ENCODE measurements at places on chromosomes 1 and 21.

- DNase-seq = no peak
Observed at GRCh38 chr21:46454142-46454541, 4.5 kb upstream of the DIP2A start.

DNA sequence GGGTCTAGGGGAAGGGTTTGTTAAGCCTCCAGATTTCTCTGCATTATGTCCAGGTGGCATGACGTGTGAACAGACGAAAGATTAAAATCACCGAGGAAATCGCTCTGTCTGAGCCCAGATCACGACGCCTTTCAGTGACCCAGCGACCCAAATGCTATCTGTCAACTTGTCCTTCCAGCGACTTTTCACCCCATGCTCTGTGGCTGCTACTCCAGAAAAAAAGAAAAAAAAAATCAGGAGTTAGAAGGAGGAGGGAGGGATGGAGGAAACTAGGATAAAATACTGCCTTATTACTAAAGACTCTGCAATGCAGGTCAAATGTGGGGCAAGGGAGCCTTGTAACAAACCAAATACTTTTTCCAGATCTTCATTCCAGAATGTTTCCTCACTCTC is 352.0 kb downstream of the NUF2 start:
- DNase-seq = peak; percentile 11

GRCh38 chr1:171245458-171246064 is 2.7 kb upstream of the FMO1 start:
- peak; percentile 45 for DNase-seq

DNA sequence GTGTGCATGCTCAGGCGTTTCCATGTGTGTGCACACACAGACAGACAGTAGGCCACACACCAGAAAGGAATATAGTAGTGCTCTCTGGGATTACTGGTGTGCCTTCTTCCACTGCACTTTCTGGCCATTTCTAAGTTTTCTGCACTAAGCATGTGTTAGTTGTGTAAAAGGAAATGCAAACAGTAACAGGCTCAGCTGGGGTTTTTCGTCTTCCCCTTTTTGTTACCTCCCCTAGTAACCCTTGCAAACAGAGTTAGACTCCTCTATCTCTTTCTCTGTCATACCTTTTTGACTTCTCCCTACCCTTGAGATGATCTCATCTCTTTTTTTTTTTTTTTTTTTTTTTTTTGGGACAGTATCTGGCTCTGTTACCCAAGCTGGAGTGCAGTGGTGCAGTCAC is 196.3 kb downstream of the SDCCAG8 start:
- no peak for DNase-seq

- DNase-seq = peak; percentile 27
Observed at GRCh38 chr1:224052772-224053171, 61.1 kb upstream of the FBXO28 start.

GRCh38 chr1:100449477-100449876 is 88.5 kb upstream of the GPR88 start:
- no peak for DNase-seq

DNA sequence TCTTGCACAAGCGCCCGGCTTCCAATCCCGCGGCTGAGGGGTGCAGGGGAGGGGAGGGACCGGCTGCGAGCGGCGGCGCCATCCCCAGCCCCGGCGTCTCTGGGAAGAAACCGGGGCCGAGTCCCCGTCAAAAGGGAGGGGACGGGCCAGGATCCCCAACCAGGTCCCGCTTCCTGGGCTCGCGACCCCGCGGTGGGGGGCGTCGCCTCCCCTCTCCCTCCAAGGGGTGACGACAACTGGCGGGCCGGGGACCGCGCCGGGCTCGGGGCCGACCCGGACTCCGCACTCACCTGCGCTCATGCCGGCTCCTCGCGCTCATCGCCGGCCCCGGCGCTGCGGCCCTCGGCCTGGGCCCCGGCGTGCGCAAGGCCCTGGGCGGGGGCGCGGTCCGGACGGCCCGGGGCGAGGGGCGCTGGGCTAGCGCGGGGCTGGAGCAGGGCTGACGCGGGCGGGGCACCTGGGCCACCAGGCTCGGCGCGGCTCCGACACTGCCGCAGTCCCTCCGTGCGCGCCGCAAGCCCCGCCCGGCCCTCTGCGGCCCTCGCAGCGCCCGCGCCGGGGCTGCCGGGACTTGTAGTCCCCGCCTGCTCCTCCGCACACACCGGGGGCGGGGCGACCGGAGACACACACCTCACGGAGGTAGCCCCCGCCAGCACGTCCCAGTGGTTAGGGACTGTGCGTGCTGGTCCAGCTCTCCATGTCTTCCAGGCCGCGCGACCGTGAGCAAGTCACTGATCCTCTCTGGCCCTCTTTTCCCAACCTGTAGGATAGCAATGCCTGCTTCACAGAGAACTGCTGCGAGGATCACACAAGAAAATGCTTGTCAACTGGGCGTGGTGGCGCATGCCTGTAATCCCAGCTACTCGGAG is at the start of gene ATP13A2:
ATP13A2 (minus strand) TSS at position 490 of the 869 bp plus-strand sequence; CDS start at position 300, 190 bp downstream.
- DNase-seq = peak; percentile 69

- DNase-seq = peak; percentile 99
Observed at GRCh38 chr1:26378088-26378878, 5.7 kb upstream of the ZNF683 start.

DNA sequence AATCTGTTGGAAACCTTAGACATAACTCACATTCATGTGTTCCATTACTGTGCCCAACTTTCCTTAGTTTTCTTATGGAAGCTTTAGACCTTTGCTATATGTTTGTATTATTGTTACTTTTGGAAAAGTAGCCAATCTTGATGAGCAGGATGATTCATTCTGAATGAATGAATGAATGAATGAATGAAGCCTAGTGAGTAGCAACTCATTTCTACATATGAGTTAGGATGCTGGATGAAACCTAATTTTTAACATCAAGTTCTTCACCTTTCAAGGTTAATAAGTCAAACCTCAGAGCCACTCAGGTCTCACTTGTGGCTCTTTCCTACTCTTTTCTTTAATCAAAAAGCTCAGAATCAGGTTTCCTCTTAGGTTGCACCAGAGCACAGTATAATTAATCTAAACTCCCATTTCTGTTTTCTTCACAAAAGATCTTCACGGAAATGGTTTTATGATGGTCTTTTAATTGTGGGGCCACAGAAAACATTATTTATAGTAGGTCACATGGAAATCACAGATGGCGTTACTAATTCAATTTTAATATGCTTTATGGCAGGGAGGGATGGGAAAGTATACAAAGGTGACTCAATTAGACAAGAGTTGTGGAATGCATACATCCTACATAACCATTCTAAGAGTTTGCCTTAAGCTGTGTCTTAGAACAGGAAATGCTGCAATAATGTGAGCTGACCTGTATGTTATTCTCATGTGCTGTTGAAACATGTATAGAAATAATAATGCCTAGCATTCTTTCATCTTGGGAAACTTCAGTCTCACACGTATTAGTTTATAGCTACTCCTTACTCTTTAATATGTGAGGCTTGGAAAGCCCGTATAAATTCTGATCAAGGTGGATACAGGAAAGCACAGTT is 4.5 kb upstream of the DDX59 start:
- DNase-seq = peak; percentile 43

DNA sequence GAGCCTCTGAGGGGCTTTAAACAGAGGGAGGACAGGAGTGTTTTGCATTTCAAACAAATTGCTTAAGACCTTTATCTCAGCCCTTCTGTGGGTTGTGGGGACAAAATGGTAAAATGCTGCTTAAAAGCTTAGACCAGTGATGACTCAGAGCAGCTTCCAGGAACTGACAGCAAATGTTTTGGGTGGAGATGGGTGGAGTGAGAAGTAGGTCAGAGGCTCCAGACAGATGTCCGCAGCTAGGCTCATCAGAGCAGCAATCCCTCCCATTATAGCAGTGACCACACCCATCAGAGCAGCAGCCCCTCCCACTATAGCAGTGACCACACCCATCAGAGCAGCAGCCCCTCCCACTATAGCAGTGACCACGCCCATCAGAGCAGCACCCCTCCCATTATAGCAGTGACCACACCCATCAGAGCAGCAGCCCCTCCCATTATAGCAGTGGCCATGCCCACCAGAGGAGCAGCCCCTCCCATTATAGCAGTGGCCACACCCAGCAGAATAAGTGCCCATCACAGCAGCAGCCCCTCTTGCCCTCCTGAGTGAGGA is 532.2 kb downstream of the MATN1 start:
- DNase-seq = peak; percentile 51

DNA sequence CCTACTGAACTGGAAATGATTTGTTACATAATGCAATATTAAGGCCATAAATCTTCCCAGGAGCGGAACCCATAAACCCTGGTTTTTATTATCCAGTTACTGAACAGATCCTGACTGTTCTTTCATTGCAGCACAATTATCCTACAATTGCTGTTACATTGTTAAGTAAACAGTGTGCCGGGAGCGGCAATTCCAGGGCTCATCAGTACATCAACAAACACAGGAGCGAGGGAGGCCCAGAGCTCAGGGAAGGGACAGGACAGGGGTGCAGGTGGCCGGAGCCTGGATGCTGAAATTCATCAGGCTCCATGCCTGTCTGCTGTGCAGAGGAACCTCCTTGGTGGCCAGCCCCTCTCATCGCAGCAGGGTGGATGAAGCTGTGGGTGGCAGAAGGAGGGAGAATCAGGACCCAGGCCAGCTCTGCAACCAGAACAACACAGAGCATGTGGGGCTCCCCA is 544.7 kb downstream of the NPHP4 start:
- DNase-seq = no peak

DNA sequence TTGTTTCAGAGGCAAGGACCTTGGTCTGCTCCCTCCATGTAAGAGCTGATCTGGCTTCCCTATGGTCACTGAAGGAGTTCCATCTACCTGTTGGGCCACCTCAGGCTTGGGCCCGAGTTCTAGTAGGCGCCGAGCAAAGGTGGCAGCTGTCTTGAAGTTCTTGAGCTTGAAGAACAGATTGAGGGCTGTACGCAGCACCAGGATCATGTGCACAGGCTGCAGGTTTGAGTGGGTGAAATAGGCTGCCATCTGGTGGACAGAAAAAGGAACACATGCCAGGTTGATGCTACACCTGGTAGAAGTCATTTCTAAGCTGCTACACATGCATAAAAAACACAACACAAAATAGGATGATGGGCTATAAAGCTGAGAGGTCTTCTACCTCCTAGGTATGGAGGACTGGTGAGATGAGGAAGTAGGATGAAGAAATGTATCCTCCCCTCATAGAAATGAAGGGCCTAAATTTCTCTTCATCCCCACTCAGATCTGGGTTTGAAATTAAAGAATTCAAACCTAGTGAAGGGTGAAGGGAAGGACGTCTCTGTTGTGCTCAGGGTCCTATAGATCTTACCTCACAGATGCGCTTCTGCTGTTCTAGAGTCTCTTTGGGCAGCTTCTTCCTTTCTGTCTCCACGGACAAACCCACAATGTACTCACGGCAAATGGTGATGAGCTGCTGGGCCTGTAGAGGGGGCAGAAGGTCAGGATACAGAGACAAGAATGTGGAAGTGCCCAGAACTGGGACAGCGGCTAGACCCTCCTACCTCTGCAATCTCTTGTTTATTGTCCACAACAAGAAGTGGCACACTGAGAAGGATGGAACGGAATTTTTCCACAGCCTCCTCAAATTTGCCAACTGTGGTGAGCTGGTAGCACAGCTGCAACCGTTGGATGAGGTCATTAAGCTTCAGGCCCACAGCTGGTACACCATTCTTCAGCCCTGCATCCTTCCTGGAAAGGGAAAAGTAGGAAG is 6.6 kb upstream of the PEX19 start:
- peak; percentile 60 for DNase-seq

DNA sequence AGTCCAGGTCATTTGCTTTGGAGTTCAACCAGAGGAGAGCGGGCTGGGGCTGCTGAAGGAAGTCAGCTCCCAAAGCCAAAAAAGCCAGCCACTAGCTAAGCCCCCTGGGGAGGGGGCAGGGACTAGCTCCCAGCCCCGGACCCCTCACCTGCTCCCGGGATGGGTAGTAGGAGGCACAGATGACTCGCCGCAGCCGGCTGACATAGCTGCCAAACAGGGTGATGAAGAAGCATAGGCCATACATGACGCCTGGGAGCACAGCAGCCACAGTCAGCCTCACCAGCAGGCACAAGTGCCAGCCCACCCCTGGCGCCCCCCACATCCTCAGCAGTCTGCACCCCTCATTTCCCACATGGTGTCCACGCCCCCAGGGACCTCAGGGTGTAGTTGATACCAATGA is 7.4 kb downstream of the DCST2 start:
- DNase-seq = no peak

DNA sequence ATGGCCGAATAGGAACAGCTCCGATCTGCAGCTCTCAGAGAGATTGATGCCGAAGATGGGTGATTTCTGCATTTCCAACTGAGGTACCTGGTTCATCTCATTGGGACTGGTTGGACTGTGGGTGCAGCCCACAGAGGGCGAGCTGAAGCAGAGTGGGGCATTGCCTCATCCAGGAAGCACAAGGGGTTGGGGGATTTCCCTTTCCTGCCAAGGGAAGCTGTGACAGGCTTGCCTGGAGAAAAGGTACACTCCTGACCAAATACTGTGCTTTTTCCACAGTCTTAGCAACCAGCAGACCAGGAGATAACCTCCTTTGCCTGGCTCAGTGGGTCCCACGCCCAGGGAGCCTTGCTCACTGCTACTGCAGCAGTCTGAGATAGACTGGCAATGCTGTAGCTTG is 66.9 kb downstream of the HSD3B1 start:
- DNase-seq = no peak

DNA sequence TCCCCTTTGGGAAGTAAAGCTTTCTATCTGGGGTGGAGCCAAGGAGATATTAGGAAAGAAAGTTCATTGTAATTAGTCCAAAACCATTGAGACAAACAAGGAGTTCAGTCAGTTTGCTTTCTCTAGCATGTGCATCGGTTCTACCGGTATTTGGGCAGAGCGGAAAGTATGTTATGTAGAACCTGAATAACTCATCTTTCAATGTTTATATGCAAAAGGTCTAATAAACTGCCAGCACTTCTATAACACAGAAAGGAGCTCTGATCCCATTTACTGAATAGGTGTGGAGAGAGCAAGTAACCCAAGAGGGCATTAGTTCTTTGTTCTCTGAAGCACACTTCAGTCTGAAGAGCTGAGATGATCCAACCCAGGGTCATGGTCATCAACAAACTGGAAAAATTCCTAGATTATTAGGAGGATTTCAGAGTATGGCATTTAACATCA is 3.5 kb downstream of the TGFB2 start:
- no peak for DNase-seq

DNA sequence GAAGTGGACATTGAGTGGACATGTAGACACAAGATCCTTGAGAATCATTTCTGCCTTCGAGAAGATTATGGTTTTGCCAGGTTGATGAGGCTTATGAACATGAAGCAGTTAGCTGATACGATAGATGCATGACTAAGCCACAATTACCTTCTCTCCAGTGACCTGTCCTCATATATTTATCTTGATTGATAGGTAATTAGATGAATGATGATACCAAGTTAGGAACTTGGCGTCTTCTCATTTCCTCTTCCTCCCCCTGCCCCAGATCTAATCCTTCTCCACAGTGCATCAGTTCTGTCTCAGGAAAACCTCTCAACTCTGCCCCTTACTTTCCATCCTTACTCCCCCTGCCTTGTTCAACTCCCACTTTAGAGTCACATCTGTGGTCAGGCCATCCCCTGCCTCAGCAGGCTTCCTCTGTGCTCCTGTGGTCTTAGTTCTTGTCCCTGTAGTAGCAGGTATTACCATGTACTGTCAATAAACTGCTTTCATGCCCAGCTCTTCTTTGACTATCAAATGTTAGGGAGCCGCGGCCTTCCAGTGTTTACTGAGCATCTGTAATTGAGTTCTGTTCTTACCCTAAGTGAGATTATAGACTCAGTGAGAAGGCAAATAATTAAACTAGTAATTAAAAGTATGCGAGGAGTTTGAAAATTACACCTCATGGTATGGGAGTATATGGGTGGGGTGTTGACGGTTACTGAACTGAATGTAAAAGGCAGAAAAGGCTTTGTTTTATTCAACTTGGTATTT is 5.1 kb downstream of the ST6GALNAC3 start:
- no peak for DNase-seq

- no peak for DNase-seq
Observed at GRCh38 chr21:44611551-44611950, 328 bp upstream of the KRTAP10-8 start.

All from fibroblast of skin of scalp (primary cell).